ENCODE measurements at places on chromosomes 12 and 14. TPM values are rescaled to one million over a fixed set of nuclear protein-coding genes. Genes with fewer than 3 reads are reported as not detected.

Gene UNG
- total RNA-seq: 81.0 TPM

Gene ZDHHC22
- 0.20 TPM for total RNA-seq

Gene AMN
- 0.21 TPM for total RNA-seq

Gene ASIC1
- 3.8 TPM for total RNA-seq

Gene LMNTD1
- not detected for total RNA-seq

Gene BATF
- total RNA-seq: not detected

Gene OR6C2
- not detected for total RNA-seq

Gene IQSEC3
- total RNA-seq: not detected

Gene FAIM2
- total RNA-seq: not detected

Gene ITGA7
- 2.2 TPM for total RNA-seq

Gene LPAR5
- total RNA-seq: 0.85 TPM

Gene AREL1
- 27.6 TPM for total RNA-seq

Gene SERPINA9
- not detected for total RNA-seq

Gene COQ6
- 29.7 TPM for total RNA-seq

Gene RFX4
- not detected for total RNA-seq

Gene SLC10A1
- total RNA-seq: not detected

Gene PUS1
- total RNA-seq: 84.9 TPM

Gene AKAP5
- 0.68 TPM for total RNA-seq

Gene CARMIL3
- 0.60 TPM for total RNA-seq

Gene WNT1
- not detected for total RNA-seq

Gene HCAR3
- total RNA-seq: not detected

Gene KCNC2
- not detected for total RNA-seq

Gene RSRC2
- 54.8 TPM for total RNA-seq

Gene TEX52
- not detected for total RNA-seq

Gene SLC8A3
- total RNA-seq: not detected

Gene PTHLH
- total RNA-seq: 19.0 TPM

Gene RNASE13
- total RNA-seq: not detected

Gene PTPRR
- 0.18 TPM for total RNA-seq

Gene PPFIA2
- not detected for total RNA-seq

Gene IFNG-AS1
- total RNA-seq: not detected

Gene KLRK1
- not detected for total RNA-seq

Gene HOXC11
- total RNA-seq: 0.55 TPM

Gene SERPINA5
- total RNA-seq: not detected

Gene CRIP2
- 172 TPM for total RNA-seq

Gene MAP1LC3B2
- total RNA-seq: 1.7 TPM

Gene B4GALNT3
- 0.75 TPM for total RNA-seq

Gene CMA1
- not detected for total RNA-seq

Gene CLEC4A
- total RNA-seq: not detected

Gene CLEC4D
- not detected for total RNA-seq

Gene FOXN4
- not detected for total RNA-seq

Gene DENND5B
- total RNA-seq: 9.6 TPM

Gene RACGAP1
- total RNA-seq: 81.2 TPM

Gene SLC38A4
- not detected for total RNA-seq

Gene MIPOL1
- 3.3 TPM for total RNA-seq

Gene MRPL42
- 48.8 TPM for total RNA-seq

Gene BDKRB2
- total RNA-seq: 1.9 TPM

Gene ZNF605
- total RNA-seq: 4.3 TPM

Gene RAN
- 1,751 TPM for total RNA-seq

Gene CPNE8
- total RNA-seq: 8.5 TPM

Gene ARHGAP9
- 0.99 TPM for total RNA-seq

Gene P2RX2
- not detected for total RNA-seq

Gene NID2
- total RNA-seq: 32.6 TPM

Gene TDRD9
- 0.04 TPM for total RNA-seq

Gene GNB3
- total RNA-seq: 2.1 TPM

Gene SLCO1A2
- total RNA-seq: not detected

Gene RHOJ
- total RNA-seq: not detected

Gene IL23A
- 0.70 TPM for total RNA-seq
